ENCODE measurements at places on chromosomes 5 and 9.

GRCh38 chr5:141032626-141033025, 18.5 kb upstream of the PCDHB1 start:
- DNase-seq: no peak

- no peak for DNase-seq
Measured at GRCh38 chr5:18010053-18010452, 375.8 kb downstream of the TAF11L14 start.

DNA sequence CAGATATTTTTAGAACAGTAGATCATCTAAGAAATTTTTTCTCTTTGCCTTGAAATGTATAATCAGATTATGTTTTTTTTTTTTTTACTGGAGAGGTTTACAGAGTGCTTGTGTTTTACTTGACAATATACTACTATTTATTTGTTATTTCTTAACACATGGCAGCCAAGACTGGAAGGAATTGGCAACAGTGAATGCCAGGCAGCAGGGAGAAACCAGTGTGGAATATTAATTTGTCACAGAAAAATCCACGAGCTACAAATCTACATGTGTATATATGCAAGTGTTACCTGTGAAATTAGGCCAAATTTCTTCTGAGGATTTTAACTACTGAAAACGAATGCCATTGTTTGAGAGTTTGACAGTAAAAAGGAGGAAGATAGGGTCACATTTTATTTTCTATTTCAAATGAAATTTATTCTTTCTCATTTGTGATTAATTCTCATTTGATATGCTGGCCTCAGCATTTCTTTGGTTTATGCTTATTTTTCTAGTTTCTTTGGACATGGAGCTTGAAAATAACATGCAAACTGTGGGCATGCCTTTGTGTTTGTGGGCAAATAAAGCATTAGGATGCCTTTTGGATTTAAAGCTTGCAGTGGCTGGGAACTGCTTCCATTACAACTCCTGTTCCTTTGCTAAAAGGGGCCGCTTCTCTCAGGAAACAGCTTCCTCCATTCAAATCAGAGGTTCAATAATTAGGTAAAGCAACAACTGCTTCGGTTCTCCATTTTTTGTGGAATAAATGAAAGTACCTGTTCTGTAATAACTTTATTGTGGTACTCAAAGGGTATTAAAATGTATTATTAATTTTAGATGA, 39.0 kb upstream of the ZFYVE16 start:
- no peak for DNase-seq

- no peak for DNase-seq
Measured at GRCh38 chr9:3049636-3050035, 205.7 kb upstream of the PUM3 start.

- no peak for DNase-seq
Measured at GRCh38 chr5:52504584-52505240, 283.0 kb upstream of the ITGA1 start.

DNA sequence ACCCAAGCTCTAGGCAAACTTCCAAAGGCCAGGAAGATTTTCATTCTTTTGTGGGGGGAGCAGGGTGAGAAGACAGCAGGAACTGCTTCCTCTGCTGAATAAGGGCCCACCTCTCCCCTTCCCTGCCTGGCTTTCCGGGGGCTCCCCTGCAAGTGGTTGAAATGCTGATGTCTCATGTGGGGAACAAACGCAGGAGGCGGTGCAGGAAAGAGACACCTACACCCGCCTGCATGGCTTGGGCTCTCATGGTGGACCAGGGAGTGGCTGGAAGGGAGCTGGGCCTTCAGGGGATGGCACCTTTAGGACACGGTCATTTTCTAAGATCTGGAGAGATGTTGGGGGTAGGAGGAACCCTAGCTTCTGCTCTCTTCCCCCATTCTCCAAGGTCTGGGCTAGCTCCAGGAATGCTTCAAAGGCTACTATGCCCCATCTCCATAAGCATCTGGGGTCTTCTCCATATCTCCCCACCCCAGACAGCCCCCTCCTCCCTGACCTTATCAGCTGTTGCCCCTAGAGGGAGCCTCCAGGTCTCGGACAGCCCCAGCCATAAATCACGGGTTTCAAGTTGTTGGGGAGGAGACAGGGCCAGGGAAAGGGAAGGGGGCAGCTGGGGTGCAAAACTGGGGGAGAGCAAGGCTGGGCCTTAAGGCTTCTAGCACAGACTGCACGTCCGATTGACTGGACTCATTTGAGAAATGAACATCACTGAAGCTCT, 76.6 kb downstream of the PSD2 start:
- no peak for DNase-seq

GRCh38 chr5:139635606-139636206, 12.4 kb upstream of the CXXC5 start:
- DNase-seq: peak; percentile 55

GRCh38 chr5:50921366-50922133, 255.1 kb downstream of the PARP8 start:
- DNase-seq: no peak

- no peak for DNase-seq
Measured at GRCh38 chr5:153543288-153543687, 52.8 kb downstream of the GRIA1 start.

DNA sequence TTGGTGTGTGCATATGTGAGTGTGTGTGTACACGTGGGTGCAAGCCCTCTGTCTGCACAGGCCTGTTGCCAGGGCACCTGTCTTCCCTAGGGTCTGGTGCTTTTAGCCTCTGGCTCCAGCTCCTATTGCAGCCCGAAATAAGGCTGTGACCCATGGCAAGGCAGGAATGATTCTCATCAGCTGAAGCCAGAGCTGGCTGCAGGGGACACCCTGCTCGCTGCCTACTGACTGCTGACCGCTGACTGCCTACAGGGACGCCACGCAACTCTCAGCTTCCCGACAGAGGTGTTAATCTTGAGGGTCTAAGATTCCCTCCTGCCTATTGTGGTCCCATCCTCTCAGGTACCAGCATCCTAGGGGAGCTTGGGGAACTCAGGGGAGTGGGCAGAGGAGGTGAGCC, at the start of gene MYOZ3:
MYOZ3 (plus strand) TSS at position 166 of the 400 bp plus-strand sequence. CDS start 1,691 bp downstream, outside the sequence.
- no peak for DNase-seq

- no peak for DNase-seq
Measured at GRCh38 chr9:93686127-93686879, 109.9 kb downstream of the PHF2 start.

GRCh38 chr5:65474130-65474711, 7.5 kb downstream of the ADAMTS6 start:
- no peak for DNase-seq

- DNase-seq: peak; percentile 35
Measured at GRCh38 chr5:139698490-139699146, 50.5 kb downstream of the CXXC5 start.

GRCh38 chr5:67206461-67206860, 9.9 kb upstream of the CD180 start:
- DNase-seq: no peak

- no peak for DNase-seq
Measured at GRCh38 chr5:140674211-140674610, 835 bp upstream of the DND1 start.

GRCh38 chr9:111984086-111984802, 87.6 kb downstream of the UGCG start:
- no peak for DNase-seq

- no peak for DNase-seq
Measured at GRCh38 chr5:24623624-24624023, 21.2 kb downstream of the CDH10 start.

DNA sequence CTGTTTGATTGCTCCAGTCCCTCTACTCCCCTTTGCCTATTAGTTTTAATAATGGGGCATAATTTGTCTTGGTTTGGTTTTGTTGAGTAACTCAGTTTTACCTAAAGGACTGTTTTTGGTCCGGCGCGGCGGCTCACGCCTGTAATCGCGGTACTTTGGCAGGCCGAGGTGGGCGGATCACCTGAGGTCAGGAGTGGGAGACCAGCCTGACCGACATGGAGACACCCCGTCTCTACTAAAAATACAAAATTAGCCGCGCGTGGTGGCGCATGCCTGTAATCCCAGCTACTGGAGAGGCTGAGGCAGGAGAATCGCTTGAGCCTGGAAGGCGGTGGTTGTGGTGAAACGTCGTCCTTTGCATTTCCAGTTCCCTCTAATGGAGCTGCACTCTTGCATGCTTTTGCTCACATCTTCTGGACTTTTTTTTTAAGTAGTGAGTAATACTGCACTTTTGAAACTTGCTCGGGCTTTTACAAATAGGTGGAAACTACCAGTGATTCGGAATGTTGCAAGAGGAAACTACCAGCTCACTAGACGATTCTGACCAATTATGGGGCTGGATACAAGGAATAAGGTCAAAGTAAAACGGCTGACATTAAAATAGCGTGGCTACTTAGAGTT, 721 bp upstream of the MAML1 start:
- DNase-seq: no peak

GRCh38 chr9:23598994-23599393, 227.0 kb downstream of the ELAVL2 start:
- DNase-seq: no peak

GRCh38 chr5:172115541-172115982, 72.5 kb downstream of the STK10 start:
- peak; percentile 81 for DNase-seq

DNA sequence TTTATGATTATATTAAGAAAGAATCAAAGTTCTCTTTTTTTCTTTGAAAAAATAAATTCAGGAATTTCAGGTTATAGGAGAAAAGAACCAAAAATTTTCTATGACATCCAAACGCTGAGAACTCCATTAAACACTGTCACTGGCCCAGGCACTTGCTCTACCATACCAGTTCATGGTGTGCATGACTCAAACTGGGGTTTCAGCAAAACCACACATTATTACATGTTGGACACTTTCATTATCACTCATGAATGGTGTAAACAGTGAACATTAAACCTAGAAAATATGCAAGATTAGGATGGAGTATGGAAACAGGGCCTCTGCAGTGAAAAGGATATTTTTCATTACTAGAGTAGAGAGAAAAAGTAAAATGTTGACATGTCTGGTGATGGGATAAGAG, 369.9 kb upstream of the FAM174A start:
- no peak for DNase-seq

DNA sequence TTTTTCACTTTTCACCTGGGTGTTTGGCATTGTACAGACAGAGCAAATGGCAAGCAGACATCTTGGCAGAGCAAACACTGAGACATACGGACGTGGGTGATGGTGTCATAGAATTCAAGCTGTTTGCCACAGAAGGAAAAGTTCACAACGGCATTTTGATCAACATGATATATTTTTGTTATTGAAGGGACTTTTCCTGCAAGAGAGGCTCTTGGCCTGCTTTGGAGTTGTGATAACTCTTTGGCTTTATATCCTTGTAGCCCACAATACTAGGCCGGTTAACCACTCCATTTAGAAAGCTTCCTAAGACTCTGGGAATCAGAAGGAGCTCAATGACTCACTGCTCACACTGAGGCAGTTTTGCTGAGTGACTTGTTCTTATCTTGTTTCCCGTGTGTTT, 1038.3 kb downstream of the TLE1 start:
- DNase-seq: no peak

- no peak for DNase-seq
Measured at GRCh38 chr5:178295589-178295988, 63.0 kb upstream of the PHYKPL start.

- no peak for DNase-seq
Measured at GRCh38 chr5:169666365-169666764, 29.3 kb downstream of the DOCK2 start.

- no peak for DNase-seq
Measured at GRCh38 chr5:54317511-54318260, 7.3 kb upstream of the ARL15 start.

GRCh38 chr9:127971357-127972235, 9.2 kb downstream of the EEIG1 start:
- DNase-seq: no peak

- no peak for DNase-seq
Measured at GRCh38 chr5:129027260-129027659, 62.0 kb downstream of the SLC27A6 start.

DNA sequence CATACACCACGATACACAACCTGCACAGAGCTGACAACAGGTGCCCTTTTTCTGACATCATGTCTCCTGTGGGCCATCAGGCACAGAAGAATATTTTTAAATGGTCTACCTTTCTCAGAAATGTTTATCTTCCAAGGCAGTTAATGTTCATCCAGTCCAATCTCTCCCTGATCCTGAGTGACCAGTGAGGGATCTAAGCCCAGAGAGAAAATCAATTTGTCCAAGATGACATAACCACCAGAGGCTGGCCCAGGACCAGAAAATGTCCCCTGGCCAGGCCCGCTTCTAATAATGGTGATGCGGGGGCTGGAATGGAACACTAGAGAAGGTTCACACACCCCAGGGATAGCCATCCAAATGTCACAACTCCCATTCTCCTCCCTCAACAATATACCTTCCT, 357.9 kb upstream of the KIF2A start:
- no peak for DNase-seq

- no peak for DNase-seq
Measured at GRCh38 chr9:89078860-89079259, 87.6 kb downstream of the S1PR3 start.

GRCh38 chr5:172554562-172554961, 86.5 kb upstream of the NEURL1B start:
- no peak for DNase-seq

DNA sequence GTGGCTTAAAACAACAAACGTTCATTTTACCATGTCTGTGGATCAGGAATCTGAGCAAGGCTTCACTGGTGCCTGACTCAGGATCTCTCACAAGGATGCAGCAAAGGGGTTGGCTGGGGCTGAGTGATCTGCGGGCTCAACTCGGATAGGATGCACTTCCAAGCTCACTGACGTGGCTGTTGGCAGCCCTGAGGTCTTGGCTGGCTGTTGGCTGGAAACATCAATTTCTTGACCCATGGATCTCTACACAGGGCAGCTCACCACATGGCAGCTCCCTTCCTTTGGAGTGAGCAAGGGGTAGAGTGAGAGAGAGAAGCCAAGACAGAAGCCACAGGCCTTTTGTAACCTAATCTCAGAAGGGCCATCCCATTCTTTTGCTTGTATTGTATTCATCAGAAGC, 202.1 kb downstream of the NXNL2 start:
- no peak for DNase-seq

DNA sequence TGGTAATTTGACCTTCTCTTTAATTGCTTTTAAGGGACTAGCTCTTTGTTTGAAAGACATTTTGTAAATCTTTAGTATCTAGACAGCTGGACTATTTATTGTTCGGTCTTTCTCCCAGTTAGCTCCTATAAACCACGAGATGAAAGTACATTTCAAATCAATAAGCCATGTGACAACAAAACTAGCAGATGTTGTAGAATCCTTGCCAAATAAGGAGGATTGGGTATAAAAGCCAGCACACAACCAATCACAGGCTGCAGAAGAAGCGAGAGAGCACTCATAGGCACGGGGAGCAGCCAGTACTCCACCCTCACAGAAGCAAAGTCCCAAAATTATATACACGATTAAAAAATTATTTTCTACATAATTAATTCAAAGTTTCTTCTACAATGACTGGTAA, 8.1 kb upstream of the OMD start:
- no peak for DNase-seq

GRCh38 chr9:88173378-88173999, 35.2 kb upstream of the SPATA31C2 start:
- peak; percentile 81 for DNase-seq

DNA sequence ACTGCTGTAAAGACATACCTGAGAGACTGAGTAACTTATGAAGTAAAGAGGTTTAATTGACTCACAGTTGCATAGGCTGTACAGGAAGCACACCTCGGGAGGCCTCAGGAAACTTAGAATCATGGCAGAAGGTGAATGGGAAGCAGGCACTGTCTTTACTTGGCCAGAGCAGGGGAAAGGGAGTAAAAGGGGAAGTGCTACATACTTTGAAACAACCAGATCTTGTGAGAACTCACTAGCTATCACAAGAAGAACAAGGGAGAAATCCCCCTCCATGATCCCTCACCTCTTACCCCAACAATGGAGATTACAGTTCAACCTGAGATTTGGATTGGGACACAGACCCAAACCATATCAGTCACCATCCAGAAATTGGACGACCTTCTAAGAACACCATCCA, 1285.8 kb upstream of the CDH9 start:
- DNase-seq: no peak

GRCh38 chr5:109929376-109929775, 239.6 kb downstream of the MAN2A1 start:
- no peak for DNase-seq
